Kidney glomerular epithelial cell (primary cell): ENCODE measurements at places on chromosomes 2 and 18.

- DNase-seq: no peak
These were observed 70.0 kb downstream of the VSNL1 start for GRCh38 chr2:17610521-17610920.

DNA sequence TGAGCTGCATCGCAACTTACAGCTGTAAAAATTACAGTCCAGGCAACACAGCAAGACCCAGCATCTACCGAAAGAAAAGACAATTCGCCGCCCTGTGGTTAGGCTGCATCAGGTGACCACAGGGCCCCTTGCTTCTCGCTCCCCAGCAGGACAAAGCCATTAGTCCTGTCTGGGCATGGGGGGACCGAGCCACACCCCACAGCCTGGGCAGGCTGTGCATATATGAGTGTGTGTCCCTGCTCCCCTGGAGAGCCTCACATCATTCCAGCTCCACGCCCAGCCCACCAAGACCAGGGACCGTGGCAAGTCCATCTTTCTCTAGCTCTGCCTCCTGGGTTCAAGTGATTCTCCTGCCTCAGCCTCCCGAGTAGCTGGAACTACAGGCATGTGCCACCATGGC is 33.9 kb downstream of the SNORC start:
- no peak for DNase-seq

GRCh38 chr2:68537809-68538208 is 70.4 kb downstream of the APLF start:
- no peak for DNase-seq

DNA sequence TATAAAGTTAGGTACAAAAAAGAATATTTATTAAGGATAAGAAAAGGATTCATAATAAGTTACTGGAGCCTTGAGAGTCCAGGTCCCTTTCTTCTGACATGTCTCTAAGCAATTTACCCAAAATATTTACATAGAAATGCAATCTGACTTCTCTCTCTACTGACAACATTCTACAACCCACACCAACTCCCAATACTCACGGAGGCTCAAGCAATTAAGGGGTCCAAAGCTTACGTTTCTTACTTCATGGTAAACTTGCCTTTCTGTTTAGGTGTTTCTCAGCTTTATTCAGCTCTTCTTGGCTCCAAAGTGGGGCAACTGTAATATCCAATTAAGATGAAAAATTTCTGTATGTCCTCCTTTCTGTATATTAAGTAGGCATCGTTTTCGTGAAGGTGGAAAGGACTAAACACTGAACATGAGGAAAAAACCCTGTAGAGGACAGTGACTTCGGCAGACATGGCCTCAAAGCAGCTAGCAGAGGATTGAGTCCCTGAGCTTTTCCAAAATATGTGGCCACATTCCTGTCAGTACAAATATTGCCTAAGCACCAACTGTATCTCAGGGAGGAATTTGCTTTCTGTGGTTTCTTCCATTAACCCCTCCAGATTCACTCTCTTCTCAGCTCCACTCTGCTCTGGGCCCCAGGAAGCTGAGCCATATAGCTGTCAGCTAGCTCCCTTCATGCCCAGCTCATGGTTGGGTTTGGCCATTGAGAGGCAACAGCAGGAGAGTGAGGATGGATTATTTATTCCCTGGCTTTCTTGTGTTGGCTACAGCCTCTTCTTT is 67.9 kb upstream of the GLS start:
- no peak for DNase-seq

DNA sequence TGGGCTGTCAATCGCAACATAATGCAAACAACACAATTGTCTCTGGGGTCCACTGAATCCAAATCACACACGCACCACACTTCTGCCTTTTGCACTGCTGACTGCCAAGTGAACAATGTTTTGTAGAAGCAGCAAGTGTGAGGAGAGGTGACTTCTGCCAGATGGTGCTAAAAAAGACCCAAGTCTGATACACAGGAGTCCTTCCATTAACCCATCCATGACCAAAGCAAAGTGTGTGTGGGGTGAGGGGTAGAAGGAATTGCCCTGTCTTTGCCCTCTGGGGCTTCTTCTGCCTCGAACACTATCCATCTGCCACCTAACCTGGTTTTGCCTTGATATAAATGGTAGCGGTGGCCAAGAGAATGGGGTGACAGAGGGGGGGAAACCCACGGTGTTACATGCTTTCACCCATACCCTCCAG is 50.0 kb downstream of the C2orf42 start:
- no peak for DNase-seq

DNA sequence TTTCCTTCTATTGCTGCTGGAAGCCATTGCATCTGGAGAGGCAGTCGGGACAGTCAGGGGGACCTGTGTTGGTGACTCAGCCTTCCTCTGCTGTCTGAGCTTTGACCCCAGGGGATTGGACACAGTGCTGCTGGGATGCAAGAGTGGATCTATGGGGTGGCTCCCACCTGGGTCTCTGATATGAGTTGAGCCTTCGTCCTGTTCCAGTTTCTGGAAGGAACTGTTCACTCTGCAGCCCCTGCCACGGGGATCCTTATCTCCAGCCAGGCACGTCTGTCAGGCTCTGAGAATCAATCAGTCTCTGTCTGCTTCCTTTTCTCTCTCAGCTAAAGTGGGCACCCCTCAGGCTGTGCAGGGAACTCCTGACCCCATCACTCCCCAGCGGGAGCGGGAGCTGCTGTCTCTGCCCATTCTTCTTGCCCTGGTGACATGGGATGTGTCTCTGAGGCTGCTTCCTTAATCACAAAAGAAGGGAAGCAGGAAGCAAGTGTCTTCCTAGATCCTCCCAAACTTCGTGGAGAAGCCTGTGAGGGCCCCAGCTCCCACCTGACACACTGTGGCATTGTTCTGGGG is 51.7 kb downstream of the ARHGAP28 start:
- DNase-seq: no peak
